ENCODE measurements at places on chromosomes 2 and 18.

- DNase-seq, result no peak
Observed at GRCh38 chr2:210997373-210997772, 441.0 kb downstream of the CPS1 start.

GRCh38 chr18:45116116-45116515 lies 435.4 kb downstream of the SETBP1 start:
- DNase-seq, result no peak

- no peak for DNase-seq
Observed at GRCh38 chr2:31110431-31110830, 27.8 kb downstream of the GALNT14 start.

DNA sequence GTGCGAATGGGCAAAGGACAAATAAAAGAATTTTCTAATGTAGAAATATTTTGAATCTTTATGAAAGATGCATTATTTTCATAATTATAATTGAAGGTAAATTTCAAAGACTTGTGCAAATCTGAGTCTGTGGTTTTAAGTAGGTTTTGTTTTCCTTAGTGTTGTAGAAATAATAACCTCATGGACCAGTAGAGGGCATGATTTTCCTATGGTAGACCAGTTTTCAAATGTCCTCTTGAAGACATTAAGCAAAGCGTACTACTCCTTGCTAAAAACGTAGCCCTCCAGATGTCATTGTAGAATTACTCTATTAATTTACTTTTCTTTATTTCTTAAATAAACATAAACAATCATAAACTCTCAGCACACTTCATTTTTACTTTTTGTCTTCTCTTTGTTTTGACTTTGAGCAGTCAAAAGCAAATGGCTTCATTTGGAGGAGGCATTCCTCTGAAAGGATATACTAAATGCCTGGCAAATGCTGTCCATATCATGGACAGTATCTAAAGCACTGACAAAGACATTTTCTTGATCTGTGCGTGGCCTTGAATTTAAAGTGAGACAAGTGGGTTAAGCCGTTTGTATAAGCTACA lies 85.8 kb upstream of the FAM237A start:
- no peak for DNase-seq

DNA sequence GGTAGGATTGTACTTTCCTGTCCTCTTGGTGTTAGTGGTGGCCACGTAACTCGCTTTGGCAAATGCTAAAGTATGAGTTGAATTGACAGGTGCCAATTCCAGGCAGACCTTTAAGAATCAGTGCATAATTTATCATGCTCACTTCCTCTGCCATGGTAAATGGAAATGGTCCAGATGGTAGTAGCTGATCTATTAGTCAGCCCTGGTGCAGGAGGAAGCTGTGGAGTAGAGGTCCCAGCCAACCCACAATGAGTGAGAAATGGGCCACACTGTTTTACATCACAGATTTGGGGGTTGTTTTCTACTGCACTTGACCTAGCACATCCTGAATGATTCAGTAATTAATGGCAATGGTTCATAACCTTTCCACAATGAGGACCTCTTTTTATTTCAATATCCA lies 104.4 kb downstream of the RGPD3 start:
- no peak for DNase-seq

GRCh38 chr2:33134086-33134771 lies 187.5 kb downstream of the LTBP1 start:
- no peak for DNase-seq

GRCh38 chr2:41378420-41378819 lies 669.4 kb upstream of the PKDCC start:
- no peak for DNase-seq

All from neural crest cell (in vitro differentiated cells).